ENCODE measurements at places on chromosomes 11 and 22.

GRCh38 chr22:37001826-37002225, 17.4 kb downstream of the TST start:
- DNase-seq = no peak

- DNase-seq = no peak
Measured at GRCh38 chr11:105229761-105230160, 90.2 kb upstream of the CARD18 start.

DNA sequence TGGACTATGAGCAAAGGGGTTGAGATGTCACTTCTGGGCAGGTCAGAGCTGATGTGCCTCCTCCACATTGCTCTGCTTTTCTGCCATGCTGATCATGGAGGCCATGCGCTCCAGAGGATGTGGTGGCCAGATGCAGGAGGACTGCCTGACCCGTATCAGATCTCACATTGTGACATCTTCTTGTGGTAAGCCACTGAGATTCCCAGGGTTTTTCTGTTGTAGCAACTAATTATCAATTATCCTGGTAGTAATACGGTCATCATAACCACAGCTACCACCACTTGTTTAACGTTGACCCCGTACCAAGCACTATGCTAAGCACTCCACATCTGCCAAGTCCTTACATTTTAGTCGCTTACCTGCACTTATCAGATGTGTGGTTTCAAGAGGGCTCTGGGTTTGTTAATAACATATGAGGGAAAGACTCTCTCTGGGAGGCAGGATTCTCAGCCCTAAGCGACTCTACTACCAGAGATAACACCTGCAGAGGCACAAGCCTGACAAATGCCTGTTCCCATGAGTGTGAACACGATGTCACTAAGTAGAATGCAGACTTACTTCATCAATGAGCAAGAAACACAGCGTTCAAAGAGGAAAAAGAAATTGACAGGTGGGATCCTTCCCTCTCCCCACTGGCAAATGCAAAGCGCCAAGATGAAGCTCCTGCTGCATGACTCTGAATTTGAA, 63.6 kb upstream of the TIMP3 start:
- DNase-seq = no peak

- DNase-seq = no peak
Measured at GRCh38 chr11:64796757-64797541, 6.1 kb downstream of the MAP4K2 start.

GRCh38 chr22:46071451-46072109, 78.7 kb upstream of the PPARA start:
- DNase-seq = peak; percentile 38

GRCh38 chr11:15544353-15544752, 429.6 kb downstream of the INSC start:
- DNase-seq = no peak

- peak; percentile 81 for DNase-seq
Measured at GRCh38 chr22:37674951-37675929, at the start of gene LGALS1. Gene LGALS1, plus strand, starts transcription at chr22:37675636. Its CDS starts 67 bp downstream, at chr22:37675703.

GRCh38 chr11:23865341-23865975, 631.4 kb upstream of the LUZP2 start:
- no peak for DNase-seq

DNA sequence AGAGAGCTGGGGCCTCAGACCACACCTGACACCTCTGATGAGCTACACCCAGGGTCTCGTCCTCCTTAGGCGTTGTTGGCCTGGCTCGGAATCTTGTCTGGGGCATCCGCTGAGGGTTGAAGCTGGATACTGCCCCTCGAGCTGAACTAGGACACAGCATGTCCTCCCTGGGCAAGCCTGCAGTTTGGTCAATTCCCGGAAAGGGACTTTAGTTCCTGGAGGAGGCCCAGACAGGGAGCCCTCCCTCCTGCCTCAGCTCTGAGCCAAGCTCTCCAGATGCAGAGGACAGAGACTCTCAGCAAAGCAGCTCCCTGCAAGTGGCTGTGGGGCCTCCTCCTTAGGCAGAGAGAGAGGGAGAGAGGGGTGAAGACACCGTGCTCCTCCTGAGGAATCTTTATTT, 4.9 kb downstream of the APOL3 start:
- DNase-seq = no peak

DNA sequence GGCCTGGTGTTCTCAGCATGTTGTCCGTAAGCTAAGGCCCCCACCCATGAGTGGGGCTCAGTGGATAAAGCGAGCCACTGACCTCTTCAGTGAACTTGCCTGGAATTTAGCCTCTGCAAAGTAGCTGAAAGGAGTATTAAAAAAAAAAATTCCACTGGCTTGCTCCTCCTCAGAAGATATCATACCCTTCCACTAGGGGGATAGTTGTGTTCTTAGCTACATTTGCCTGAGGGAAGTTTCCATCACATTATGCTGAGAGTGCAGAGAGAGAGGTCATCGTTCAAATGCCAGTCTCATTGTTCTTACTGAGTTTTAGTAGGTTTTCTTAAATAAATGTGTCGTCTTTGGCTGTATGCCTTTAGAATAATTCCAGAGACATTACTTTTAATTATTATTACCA, 879.7 kb downstream of the JRKL start:
- DNase-seq = no peak
